ENCODE measurements at places on chromosomes 5 and 9.

GRCh38 chr9:37565661-37566618 is 10.2 kb downstream of the FBXO10 start:
- DNase-seq = no peak

DNA sequence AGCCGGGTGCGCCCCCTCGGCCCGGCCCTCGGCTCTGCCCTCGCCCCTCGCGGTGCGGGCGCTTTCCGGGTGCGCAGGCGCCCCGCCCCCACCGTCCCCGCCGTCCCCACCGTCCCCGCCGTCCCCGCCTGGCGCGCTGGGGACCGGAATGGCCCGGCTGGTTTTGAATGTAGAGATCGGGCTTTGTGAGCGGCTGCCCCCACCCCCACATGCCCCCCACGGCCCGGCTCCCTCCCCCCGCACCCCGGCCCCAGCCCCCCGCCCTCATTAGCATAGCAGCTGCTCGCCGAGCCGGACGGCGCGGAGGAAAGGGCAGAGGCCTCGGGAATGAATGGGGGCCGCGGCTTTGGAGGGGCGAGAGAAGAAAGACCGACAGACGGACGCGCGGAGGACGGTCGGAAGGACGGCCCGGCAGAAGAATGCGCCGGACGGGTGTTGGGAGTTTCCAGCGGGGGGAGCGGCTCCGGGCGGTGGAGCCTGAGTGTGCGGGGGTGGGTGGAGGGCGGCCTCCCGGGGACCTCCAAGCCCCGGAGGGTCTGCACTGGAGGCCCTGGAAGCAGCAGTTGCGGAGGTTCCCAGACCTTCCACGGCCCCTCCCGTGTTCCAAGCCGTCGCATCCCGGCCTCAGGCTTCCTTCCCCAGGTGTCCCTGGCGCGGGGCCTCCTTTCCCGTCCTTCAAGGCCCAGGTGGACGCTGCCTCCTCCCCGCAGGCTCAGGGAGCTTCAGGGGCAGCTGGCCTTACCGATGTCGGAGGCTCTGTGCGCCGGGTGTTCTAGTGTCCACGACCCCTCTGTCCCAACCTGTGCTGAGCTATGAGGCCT is 6.0 kb downstream of the NRARP start:
- DNase-seq = no peak

DNA sequence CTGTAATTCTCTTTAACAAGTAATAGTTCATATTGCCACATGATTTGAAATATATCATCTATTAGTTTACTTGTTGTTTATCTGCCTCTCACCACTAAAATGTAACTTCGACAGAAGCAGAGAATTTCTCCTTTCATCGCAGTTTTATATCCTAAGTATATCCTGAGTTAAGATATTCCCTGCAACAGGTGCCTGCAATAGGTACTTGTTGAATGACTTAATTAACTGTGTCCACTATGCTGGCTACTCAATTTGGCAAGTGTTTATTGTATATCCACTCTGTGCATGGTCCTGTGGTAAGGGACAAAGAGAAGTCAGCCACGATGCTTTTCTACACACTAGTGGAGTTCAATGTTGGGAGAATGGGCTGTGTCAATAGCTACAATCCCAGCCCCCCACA is 108.5 kb downstream of the PSAT1 start:
- DNase-seq = no peak

GRCh38 chr5:170405817-170406216 is 16.6 kb upstream of the KCNMB1 start:
- no peak for DNase-seq

GRCh38 chr5:149037817-149038216 is 25.0 kb downstream of the SH3TC2 start:
- DNase-seq = no peak

- peak; percentile 28 for DNase-seq
Measured at GRCh38 chr5:124906339-124907097, 160.1 kb upstream of the ZNF608 start.

DNA sequence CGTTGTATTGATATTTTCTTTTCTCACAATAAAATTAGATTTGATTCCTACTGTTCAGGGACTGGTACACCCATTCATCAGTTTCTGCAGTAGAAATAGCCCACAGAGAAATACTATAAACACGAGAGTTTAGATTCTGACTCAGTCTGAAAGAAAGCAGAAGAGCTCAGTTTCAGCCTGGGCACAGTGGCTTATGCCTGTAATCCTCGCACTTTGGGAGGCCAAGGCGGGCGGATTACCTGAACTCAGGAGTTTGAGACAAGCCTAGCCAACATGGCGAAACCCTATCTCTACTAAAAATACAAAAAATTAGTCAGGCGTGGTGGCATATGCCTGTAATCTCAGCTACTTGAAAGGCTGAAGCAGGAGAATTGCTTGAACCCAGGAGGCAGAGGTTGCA is 8.6 kb downstream of the ITK start:
- DNase-seq = no peak

DNA sequence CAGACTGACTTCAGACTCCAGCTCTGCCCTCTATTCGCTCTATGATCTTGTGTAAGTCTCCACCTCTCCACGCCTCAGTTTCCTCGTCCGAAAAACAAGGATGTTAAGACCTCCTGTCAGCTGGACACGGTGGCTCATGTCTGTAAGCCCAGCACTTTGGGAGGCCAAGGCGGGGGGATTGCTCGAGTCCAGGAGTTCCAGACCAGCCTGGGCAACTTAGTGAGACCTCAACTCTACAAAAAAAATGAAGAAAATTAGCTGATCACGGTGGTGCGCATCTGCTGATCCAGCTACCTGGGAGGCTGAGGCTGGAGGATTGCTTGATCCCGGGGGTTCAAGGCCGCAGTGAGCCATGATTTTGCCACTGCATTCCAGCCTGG is 36.6 kb upstream of the GABRP start:
- DNase-seq = no peak

- no peak for DNase-seq
Measured at GRCh38 chr5:73985145-73985544, 359.1 kb downstream of the ARHGEF28 start.

DNA sequence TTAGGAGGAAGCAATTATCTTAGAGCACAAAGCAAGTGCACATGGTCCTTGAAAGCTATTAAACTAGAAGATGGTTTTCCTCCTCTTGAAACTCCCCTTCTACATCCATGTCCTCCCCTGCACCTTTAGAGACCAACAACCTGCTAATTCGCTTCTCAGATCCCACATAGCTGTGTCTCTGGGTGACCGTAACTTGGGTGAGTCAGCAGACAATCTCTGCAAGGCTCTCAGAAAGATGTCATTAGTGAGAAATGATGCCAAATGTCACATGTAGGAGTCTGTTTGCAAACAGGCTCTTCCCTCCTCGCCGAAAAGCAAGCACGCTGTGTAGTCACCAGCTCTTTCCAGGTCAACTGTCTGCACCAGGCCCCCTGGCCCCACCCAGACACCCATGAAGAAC is 291.8 kb downstream of the SLIT3 start:
- DNase-seq = no peak

DNA sequence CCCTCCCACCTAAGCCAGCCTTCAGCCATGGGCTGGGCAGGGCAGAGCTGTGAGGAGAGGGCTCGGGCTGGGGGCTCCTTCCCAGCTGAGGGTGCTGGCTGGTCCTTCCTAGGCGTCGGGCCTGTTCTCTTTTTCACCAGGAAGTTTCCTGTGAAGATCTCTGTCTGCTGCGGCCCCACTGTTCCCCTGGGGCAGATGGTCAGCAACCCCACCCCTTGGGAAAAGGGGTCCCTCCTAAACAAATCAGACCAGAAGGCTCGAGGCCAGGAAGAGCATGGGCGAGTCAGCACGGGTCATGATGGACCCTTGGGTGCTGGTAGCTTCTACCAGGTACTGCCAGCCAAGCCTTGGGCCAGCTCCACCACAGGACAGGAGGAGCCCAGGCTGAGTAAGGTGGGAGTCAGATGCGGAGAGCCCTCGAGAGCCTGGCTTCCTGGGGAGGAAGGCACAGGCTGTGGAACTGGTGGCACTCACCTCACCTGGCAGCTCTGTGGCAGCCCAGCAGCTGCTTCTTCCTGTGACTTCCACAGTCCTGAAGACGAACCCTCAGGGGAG is 3.5 kb downstream of the CACNA1B start:
- DNase-seq = no peak

DNA sequence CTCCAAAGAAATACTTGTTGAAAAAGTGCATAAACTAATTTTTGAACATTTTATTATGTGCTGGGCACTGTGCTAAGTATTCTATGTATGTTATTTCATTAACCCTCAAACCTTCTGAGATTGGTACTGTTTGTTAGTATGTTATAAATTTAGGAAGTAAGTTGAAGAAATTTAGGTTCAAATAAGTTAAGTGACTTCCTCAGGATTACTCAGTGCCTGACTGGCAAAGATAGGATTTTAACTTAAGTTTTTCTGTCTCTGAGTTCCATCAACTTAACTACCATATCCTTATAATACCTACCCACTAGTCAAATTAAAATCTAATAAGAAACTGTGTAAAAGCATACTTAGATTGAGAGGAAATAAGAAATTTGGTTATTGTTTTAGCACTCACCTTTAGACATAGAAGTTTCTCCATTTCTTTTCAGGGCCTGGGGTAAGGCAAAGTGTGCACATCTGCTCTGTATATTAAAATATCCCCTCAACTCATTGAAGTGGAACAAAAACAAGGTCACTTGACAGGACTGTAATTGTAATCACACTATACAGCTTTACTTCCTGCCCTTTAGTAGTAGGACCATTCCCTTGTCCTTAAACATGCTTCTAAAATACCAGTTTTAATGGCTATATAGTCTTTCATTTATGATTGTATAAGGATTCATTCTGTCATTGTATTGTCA is 15.2 kb downstream of the TGFBR1 start:
- DNase-seq = no peak

GRCh38 chr5:10162468-10162867 is 87.2 kb downstream of the ATPSCKMT start:
- DNase-seq = no peak

DNA sequence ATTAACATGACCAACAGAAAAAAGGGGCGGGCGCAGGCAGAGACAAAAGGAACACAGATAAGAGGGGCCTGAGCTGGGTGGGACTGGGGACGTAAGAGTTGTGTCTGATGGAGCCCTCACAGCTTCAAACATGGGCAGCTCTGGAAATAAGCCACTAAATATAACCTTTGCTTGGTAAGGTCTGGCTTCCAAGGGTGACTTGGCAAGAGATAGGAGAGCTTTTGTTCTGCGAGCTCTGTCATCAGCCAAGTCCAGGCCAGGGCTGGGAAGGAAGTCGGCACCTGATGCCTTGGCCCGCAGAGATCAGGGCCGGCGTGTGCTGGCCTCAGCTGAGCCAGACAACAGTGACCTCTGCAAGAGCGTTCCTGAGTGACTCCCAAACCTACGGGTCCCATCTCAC is 11.8 kb downstream of the TRUB2 start:
- no peak for DNase-seq

DNA sequence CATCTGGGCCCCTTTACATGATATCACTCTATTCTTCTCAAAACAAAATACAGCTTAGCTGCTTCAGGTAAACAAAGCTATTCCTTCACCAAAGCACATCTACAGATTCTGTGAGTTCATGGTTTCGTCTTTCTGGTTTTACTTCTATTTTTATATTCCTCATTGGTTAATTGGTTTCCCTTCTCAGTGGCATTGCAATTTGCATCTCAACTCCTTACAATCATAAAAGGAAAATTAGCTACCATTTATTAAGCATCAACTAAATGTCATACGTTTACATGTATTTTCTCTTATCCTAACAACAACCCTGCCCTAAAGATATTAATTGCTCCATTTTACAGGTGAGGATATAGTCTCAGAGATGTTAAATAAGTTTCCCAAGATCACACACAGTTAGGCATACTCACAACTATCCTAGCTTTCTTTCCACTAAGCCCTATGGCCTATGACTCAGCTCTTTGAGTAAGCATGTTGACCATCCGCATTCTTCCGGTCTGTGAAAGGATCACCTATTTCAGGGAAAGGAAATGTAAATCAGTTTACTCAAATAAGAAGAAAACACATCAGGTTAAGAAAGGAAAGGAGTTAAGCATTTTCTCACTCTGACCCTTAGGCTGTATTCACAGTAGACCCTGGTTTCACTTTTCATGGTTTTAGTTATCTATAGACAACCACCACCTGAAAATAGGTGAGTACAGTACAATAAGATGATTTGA is 146.1 kb downstream of the CAAP1 start:
- no peak for DNase-seq

DNA sequence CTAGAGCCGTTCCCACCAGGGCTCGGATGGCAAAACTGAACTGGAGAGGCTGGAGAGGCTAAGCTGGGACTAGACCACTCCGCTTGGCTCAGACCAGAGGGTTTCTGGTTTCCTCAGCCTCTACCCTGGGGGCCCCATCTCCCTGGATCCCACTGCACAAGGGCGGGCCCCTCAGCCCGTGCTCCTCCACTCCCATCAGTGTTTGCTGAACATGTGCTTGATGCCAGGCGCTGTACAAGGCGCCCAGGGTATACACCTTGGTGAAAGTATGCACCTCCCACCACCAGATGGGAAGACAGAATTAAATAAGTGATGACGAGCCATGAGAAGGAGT is 18.0 kb downstream of the GPX3 start:
- DNase-seq = no peak

DNA sequence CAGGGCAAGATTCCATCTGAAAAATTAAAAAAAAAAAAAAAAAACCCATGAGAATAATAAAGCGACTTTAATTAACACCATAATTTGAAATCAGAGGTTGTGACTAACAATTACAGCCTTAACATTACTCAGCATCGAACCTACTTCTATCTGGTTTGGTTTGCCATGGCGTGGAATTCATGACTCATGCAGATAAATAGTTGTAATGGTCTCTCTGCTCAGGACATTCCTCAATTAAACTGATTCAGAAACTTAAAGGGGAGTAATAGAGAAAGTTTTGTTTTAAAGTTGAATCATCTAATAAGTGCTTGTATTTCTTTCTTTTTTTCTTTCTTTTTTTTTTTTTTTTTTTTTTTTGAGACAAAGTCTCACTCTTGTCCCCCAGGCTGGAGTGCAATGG is 135.5 kb downstream of the SPATA31D1 start:
- no peak for DNase-seq

DNA sequence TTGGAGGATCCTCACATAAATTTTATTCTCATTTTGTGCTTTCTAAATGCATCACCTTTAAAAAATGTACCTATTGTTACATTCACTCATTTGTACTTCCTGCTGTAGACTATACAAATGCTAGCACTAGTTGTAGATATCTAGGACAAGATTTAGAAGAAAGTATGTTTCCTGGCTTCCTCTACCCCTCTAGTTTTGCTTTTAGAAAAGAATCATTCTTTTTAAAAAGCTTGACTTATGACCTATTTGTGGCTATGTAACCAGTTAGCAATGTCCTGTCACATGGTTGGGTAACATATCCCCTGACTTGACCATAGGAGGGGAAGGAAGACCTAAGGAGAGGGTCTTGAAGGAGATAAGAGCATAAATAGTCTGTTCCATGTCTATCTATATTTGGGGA is 13.3 kb downstream of the CAMK4 start:
- DNase-seq = no peak

DNA sequence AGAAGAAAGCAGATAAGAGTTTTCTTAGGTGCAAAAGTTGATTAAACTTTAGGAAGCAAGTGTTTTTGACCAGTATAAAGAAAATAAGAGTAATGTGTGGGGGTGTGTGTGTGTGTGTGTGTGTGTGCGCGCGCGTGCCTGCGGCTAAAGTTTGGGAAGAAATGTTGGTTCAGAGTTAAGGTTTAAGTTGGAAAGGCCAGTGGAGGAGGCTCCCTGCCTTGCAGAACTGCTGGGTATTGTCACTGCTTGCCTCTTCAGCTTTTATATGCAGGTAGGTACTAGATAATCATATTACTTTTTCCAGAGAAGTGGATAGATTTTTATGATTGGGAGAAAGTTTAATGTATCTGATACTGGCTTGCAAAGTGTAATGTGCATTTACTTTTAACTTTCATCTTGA is 2.0 kb downstream of the PIK3R1 start:
- no peak for DNase-seq
